ENCODE measurements at places on chromosomes 11 and 22.

DNA sequence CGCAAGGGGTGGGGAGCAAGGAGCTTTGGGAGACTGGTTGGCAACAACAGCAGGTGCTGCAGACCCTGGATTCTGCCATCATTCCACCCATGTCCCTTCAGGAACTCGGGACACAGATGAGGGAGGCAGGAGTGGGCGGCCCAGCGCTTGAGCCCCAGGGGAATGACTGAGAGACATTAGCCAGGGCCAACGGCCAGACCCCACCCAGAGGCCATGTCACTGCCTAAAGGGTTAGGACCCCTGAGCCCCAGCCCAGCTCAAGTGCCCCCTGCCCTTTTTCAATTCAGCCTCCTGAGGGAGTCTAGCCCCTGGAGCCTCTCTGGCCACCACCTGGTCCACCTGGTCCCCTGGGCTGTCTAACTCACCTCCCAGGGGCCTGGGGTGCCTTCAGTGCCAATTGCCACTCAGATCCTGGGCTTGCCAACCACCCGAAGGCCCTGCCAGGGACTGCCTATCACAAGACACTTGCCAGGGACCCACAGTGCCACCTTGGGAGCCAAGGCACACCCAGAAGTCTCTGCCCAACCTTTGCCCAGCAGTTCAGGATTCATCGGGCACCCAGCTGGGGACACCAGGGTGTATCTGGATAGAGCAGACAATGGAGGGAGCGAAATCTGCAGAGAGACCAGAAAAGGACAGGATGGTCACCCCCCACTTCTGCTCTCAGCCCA lies 16.6 kb downstream of the MFNG start:
- no peak for DNase-seq

- no peak for DNase-seq
Observed at GRCh38 chr11:88105951-88106350, 69.3 kb downstream of the RAB38 start.

- DNase-seq: no peak
Observed at GRCh38 chr11:77130763-77131513, 2.9 kb downstream of the MYO7A start.

GRCh38 chr11:130785380-130786116 lies 130.7 kb downstream of the SNX19 start:
- no peak for DNase-seq

DNA sequence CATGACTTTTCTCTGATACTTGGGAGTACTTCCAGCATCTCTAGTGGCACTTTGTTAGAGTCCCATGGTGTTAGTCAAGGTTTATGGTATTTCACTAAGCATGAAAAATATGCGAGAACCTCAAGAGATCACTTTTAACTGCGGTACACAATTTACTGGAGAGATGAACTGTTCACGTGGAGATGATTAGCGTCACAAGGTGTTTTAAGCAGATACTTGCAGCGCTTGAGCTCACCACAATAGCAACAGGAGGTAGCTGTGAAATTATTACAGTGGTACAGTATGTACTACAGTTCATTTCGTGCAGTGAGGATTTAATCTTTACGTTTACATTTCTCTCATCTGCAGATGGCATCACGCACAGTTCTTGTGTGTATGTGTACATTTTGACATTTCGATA lies 4.5 kb downstream of the PARVA start:
- no peak for DNase-seq

All from AG04449 (cell line).